CD4-positive, alpha-beta T cell treated with Interleukin-2 at 100 ng/mL for 4 hours (primary cell): ENCODE measurements at places on chromosomes 2 and 18.

DNA sequence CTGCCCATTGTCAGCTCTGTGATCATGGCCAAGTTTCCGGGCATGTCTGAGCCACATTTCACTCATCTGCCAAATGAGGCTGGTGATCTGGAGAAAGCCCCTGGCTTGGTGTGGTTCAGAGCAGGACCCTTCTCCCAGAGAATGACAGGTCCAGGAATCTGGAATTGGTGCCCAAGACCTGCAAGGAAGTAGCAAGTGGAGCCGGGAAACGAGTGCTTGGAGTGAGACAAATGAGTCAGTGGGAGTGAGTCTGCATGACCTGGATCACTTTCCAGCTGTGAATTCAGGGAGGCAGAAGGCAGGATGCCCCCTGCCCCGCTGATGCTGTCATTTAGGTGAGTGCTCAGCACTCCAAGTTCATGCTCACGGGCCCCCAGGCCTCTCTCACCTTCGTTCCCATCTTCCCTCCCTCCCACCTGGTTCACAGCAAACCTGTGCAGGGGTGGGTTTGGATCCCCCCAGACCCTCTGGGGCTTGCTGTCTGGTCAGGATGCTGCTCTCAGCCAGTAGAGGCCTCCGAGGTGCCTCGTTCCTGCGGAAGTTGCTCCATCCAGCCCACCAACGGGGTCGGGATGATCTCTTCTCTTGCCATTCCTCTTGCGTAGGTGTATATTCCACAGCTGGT, 104.4 kb downstream of the INHBB start:
- no peak for DNase-seq

GRCh38 chr18:1528964-1529509, 624.4 kb downstream of the ADCYAP1 start:
- DNase-seq = no peak

GRCh38 chr2:20012282-20013125, at the start of gene MATN3:
TSS of gene MATN3 (minus strand) at chr2:20012668. CDS start at chr2:20012631, 37 bp downstream.
- no peak for DNase-seq

DNA sequence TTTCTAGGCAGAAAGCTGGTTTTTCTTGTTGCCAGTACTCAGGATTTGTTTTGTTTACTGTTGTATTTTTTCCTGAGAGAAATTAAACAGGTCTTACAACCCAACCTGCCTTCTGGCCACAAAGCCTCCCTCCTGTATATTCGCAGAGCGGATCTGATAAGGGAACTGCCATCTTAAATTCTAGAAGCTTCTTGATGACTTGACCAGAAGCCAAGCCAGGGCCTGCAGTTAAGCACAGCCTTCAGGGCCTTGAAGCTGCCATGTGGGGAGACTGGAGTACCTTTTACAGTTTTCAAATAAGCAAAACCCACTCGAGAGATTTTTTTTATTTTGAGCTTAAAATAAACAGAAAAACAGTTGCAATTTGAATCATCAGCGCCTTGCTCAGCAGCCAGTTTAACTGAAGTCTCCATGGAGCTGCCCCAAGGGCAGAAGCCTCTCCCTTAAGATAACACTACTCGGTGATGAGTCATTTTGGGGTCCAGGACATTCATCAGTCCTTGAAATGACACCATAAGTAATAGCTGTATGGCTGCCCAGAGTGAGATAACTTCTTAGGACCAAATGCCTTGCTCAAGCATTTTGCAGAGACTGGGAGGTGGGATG, 51.5 kb upstream of the PHLPP1 start:
- no peak for DNase-seq

GRCh38 chr18:3010086-3010485, 2.9 kb downstream of the LPIN2 start:
- DNase-seq = no peak

DNA sequence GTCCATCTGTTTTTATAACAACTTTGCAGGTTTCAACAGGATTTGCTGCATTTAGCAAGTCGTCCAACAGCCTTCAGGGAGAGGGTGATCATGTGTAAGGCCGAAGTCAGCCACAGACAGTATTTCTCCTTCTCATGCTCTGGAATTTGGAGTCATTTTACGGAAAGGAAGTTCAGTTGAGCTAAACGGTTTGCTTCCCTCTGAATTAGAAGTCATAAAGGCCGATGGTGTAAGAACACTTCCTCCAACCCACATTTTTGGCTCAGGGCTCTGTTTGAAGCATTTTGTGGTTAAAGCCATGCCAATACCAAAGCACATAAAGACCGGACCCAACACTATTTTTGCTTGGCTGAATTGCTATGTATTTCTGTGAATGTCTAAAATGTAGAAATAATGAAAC, 129.5 kb downstream of the TMEM182 start:
- DNase-seq = no peak

- DNase-seq = no peak
Measured at GRCh38 chr2:176111309-176111663, 4.2 kb downstream of the HOXD11 start.

- DNase-seq = no peak
Measured at GRCh38 chr2:9286554-9287399, 80.2 kb downstream of the ASAP2 start.

GRCh38 chr2:109305490-109306167, 176.6 kb downstream of the SH3RF3 start:
- no peak for DNase-seq

- no peak for DNase-seq
Measured at GRCh38 chr2:206670531-206671319, 28.4 kb downstream of the FAM237A start.

DNA sequence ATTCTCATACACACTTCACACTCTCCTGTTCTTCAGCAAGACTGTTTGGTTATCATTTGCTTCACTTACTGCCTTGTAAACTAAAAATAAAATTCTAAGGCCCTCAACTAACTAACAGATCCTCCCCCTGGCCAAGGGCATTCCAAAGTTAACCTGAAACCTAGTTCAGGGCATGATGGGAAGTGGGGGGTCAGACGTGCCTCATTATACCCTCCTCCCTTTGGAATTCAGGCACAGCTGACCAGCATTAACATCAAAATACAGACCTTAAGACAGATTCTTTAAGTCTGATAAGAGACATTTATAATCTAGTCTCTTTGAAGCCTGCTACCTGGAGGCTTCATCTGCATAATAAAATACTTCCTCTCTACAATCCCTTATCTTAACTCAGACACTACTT, 221.0 kb downstream of the NOL4 start:
- no peak for DNase-seq

GRCh38 chr2:209577376-209578357, 153.8 kb downstream of the MAP2 start:
- no peak for DNase-seq

DNA sequence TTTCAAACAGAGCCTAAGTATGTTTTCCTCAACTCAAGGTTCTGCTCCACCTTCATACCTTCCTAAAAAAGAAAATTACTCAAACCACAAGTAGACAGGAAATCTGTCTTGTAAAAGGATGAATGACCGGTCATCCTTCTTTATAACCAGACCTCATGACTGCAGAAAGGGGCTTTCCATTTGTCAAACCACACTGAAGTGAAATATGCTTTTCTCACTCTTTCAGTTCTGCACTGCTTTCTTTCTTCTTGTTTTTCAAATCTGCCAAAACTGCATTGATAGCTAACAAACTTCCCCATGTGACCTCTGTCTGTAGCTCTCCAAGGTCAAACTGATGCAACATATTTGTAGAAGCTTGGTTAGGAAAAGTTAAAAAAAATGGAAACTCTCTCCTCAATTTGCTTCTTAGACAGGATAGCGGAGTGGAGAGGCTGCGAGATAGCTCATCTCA, 308.9 kb upstream of the CCDC68 start:
- DNase-seq = no peak

- DNase-seq = no peak
Measured at GRCh38 chr2:194621945-194622344, 1035.1 kb upstream of the SLC39A10 start.

GRCh38 chr2:136004965-136005364, 19.5 kb upstream of the DARS1 start:
- DNase-seq = no peak

DNA sequence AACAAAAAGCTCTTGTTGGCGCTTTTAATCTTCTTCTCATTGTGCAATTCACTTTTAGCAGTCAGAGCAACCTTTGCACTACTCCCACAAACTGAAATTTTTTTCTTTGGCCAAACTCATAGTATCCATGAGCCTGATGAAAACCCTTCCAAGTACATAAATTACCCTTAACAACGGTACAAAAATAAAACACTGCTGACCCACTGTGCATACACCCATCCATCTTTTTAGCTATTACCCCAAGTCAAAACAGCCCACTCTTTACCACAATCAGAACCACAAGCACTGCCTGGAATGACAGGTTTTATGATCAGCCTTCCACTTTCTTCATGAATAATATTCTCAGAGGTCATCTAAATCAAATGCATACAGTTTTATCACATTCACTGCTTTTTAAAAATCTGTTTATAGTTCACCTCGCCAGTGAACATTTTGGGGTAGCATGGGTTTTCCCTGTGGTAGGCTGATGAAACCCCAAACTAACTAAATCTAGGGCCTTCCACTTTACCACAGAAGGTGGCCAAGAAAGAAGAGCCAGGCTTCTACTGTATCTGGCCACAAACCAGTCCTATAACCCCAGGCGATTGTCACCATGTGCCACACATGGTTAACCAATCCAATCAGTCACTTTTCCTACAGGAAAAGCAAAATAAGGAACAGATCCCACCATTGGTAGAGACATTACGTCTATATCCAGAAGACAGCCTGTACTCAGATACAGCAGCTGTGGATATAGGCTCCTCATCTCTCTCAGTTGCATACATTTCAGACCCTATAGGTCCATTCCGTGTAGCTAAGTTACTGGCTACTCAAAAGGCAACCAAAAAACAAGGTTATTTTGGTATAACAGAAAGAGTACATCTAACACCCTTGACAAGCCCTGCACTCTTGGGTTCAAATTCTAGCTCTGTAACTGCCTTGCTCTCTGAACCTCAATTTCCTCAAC, 171.3 kb downstream of the THADA start:
- DNase-seq = no peak

GRCh38 chr2:42314892-42315468, 46.0 kb downstream of the COX7A2L start:
- no peak for DNase-seq

DNA sequence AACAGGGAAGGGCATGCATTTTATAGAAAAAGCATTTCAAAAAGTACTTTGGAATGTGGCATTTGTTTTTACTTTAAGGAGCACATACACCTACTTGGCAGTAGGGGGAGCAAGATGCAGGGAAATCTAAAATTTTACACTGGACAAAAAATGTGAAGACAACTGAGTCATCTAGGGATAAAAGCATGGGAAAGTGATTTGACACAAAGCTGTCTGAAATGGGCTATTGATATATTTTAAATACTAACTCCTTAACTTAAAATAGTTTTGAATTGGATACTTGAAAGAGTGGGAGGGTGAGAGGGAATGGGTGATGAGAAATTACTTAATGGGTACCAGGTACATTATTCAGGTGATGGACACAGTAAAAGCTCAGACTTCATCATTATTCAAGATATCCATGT, 15.8 kb downstream of the TMEM200C start:
- DNase-seq = no peak

DNA sequence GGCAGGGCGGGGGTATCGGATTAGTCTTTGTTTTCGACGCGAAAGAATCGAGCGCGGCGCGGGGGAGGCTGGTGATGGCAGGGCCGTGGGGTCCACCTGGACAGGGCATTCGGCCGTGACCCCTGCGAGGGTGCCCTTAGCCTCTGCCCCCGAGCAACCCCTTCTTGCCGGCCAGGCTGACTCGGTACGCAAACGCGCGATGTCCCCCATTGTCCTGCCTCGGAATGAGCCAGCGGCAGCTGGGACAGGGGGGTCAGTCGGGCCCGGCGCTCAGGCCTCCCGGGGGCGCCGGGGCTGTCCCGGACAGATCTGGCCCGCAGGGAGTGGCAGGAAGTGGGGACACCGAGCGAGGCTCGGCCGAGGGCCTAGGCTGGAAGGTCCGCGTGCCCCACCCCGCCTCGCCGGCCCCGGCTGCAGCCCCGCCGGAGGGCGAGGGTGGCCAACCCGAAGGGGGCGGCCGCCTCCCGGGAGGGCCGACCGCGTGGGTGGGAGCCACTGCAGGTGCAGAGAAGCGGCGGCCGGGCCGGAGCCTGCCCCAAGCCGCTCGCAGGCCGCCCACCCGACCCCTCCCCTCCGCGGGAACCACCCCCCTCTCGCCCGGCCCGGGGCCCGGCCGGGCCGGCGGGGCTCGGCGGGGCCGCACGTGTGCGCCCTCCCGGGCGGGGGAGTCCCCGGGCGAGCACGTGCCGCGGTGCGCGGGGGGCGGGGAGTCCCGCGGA, at the start of gene TET3:
TET3 (plus strand) TSS at position 708 of the 719 bp plus-strand sequence. CDS start 1,494 bp downstream, outside the sequence.
- DNase-seq = no peak

DNA sequence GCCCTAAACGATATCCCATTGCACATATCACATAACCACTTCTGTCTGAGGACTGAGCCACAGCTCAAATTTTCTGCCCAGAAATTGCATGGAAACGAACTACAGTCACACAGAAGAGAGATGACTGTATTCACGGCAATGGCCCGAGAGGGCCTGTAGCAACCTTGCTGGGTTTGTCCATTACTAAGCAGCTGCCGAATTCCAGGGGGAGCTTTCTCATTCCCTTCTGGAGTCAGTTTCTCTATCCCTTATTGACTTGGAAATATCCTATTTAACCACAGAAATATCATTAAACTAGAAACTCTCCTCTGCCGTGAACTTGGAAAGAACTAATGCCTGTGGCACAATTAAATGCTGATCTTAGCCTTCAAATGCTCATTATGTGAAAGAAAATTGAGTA, 183.9 kb downstream of the DNER start:
- no peak for DNase-seq

GRCh38 chr18:31500051-31500688, 2.2 kb downstream of the DSG2 start:
- no peak for DNase-seq

- no peak for DNase-seq
Measured at GRCh38 chr18:77894060-77894459, 644.4 kb downstream of the GALR1 start.

DNA sequence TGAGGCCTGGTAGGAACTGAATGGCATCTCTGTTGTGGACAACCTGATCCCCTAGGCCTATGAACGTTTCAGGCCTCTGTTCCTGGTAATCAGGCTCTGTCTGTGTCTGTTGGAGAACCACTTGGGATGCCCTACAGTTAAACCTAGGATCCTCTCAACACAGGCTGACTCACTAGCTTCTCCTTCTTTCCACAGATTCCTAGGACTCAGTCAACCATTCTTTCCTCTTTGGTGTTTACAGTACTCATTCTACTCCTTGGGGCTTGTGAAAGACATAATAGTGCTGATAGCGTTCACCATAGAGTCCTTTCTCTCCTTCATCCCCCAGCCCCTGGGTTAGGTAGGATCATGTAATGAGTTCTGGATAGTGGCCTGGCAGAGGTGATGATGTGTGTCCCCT, 544.3 kb downstream of the METTL4 start:
- DNase-seq = no peak

DNA sequence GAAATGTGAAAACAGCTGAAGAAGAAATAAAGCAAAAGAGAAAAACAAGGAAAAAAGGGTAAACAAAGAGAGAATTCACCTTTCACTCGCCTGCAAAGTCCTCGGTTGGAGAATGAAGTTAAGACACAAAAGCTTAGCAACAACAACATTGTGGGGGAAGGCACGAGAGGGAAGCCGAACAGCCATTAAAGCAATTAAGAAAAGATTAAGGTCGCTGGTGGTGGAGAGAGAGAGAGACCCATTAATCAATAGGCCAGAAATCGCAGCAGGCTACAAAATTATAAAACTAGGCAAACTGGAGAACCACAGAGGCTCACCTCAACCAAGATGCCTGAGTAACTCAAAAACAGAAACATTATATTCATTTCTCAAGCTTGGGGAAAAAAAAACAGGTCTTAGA, 120.0 kb upstream of the SIX3 start:
- DNase-seq = no peak
